ENCODE measurements at places on chromosomes 2 and 18.
A peak's percentile ranks its signal among the peaks of the same experiment; 100 is the strongest.

- peaks cover 13% of the 10 kb centered on the region for H3K36me3 ChIP-seq
- H3K27ac ChIP-seq: no peak overlapping the region
These were observed 78.7 kb upstream of the YPEL5 start for GRCh38 chr2:30068067-30068466.

GRCh38 chr2:148218326-148219075 lies 197.6 kb downstream of the MBD5 start:
- peaks cover 24% of the 10 kb centered on the region for H3K36me3 ChIP-seq
- H3K27ac ChIP-seq: no peak overlapping the region
- no peaks in the 10 kb centered on the region for H3K27me3 ChIP-seq
- no peaks in the 10 kb centered on the region for H3K4me1 ChIP-seq
- no peak overlapping the region for H3K4me3 ChIP-seq
- DNase-seq: no peak

DNA sequence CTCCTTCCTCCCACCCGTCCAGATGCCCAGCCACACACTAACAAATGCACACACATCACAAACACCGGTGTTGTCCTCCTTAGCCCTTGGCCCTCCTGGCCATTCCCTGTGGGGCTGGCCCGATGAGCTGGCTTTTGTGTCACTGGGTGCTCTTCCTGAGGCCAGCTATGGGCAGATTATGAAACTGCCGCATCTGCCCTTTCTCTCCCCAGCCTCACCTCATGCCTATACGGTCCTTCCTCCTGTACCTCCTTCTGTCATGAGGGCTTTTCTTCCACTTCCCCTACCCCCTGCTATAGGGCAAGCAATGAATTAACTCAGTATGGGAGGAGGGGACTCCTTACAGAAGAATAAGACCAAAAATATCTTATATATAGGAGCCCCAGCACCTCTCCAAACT lies 10.3 kb upstream of the INO80C start:
- no peaks in the 10 kb centered on the region for H3K36me3 ChIP-seq
- H3K4me3 ChIP-seq: no peak overlapping the region
- H3K4me1 ChIP-seq: no peaks in the 10 kb centered on the region
- H3K27ac ChIP-seq: no peak overlapping the region
- no peaks in the 10 kb centered on the region for H3K27me3 ChIP-seq

- no peak for DNase-seq
- H3K4me1 ChIP-seq: peaks cover 15% of the 10 kb centered on the region
- H3K27me3 ChIP-seq: no peaks in the 10 kb centered on the region
- H3K4me3 ChIP-seq: no peak overlapping the region
- H3K36me3 ChIP-seq: no peaks in the 10 kb centered on the region
These were observed 6.5 kb downstream of the WIPF1 start for GRCh38 chr2:174590928-174591648.

GRCh38 chr2:20647738-20648137 lies 3.2 kb downstream of the HS1BP3 start:
- peaks cover 6% of the 10 kb centered on the region for H3K36me3 ChIP-seq
- H3K27ac ChIP-seq: no peak overlapping the region
- no peak overlapping the region for H3K4me3 ChIP-seq

- H3K27me3 ChIP-seq: no peaks in the 10 kb centered on the region
- no peak overlapping the region for H3K4me3 ChIP-seq
- H3K36me3 ChIP-seq: no peaks in the 10 kb centered on the region
- no peaks in the 10 kb centered on the region for H3K4me1 ChIP-seq
- H3K27ac ChIP-seq: no peak overlapping the region
- DNase-seq: no peak
These were observed 15.7 kb upstream of the TTC21B start for GRCh38 chr2:165969227-165969626.

- peaks cover 18% of the 10 kb centered on the region for H3K27me3 ChIP-seq
- peaks cover 27% of the 10 kb centered on the region for H3K36me3 ChIP-seq
- no peak overlapping the region for H3K4me3 ChIP-seq
- H3K27ac ChIP-seq: no peak overlapping the region
- peaks cover 19% of the 10 kb centered on the region for H3K4me1 ChIP-seq
- no peak for DNase-seq
These were observed 9.7 kb downstream of the SNED1 start for GRCh38 chr2:241007880-241008710.

DNA sequence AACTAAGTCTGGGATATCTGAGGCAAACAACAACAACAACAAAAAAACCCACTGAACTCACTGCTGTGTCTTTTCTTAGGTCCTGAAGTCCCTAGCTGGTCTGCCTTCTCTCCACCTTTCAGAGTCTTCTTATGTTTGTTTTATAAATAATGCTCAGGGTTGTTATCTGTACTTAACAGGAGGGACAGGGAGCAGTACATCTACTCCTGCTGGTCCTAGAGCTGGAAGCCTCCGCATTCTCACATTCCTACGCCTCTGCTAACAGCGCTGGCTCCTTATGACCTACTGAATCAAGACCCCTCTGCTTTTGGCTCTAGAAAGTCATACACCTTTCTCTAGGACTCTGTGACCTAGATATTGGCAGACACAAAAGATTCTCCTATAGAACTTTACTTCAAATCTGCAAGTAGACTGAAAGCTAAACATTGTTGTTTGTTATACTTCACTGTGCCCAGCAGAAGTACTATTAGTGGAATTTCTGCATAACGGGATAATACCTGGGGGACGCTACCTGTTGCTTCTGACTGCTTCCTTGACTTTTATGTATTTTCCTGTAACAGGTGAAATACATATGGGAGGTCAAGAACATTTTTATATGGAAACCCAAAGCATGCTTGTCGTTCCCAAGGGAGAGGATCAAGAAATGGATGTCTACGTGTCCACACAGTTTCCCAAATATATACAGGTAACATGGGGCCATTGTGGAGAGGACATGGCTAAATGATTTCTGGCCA lies 48.6 kb downstream of the AOX1 start:
- H3K27me3 ChIP-seq: no peaks in the 10 kb centered on the region
- no peak overlapping the region for H3K27ac ChIP-seq
- no peak overlapping the region for H3K4me3 ChIP-seq
- H3K4me1 ChIP-seq: no peaks in the 10 kb centered on the region
- DNase-seq: no peak

GRCh38 chr2:19936203-19936602 lies 34.4 kb upstream of the TTC32 start:
- no peak for DNase-seq
- no peak overlapping the region for H3K4me3 ChIP-seq
- no peaks in the 10 kb centered on the region for H3K27me3 ChIP-seq
- H3K27ac ChIP-seq: no peak overlapping the region
- no peaks in the 10 kb centered on the region for H3K4me1 ChIP-seq
- peaks cover 23% of the 10 kb centered on the region for H3K36me3 ChIP-seq

GRCh38 chr2:229273723-229274338 lies 2.7 kb upstream of the PID1 start:
- peak; percentile 59 for DNase-seq
- no peak overlapping the region for H3K27ac ChIP-seq
- peak overlapping the region; percentile 43 for H3K4me3 ChIP-seq
- peaks cover 38% of the 10 kb centered on the region for H3K27me3 ChIP-seq

DNA sequence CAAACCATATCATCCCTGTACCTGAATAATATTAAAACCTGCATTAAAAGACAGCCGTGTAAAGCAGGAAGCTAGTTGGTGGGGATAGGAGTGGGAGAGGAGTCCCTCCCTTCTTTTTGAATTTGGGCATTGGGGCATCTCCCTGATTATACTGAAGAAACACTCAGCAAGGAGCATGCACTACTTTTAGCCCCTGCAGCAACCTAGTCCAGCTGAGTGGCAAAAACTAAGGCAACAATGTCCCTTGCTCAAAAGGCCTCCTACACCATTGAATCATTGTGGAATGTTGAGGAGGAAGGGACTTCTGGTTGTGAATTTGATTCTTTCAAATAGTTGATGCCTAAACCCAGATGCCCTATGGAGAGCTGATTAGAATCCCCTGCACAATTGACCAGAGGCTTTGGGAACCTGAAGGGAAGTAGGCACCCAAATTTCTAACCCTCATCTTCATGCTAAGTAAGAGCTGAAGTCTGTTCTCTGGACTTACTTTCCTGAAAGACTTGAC lies 111.7 kb downstream of the DDX1 start:
- no peaks in the 10 kb centered on the region for H3K27me3 ChIP-seq
- H3K4me1 ChIP-seq: peaks cover 1% of the 10 kb centered on the region
- no peak overlapping the region for H3K4me3 ChIP-seq
- no peaks in the 10 kb centered on the region for H3K36me3 ChIP-seq
- H3K27ac ChIP-seq: no peak overlapping the region

- H3K27me3 ChIP-seq: no peaks in the 10 kb centered on the region
- no peaks in the 10 kb centered on the region for H3K36me3 ChIP-seq
- H3K27ac ChIP-seq: no peak overlapping the region
- peaks cover 8% of the 10 kb centered on the region for H3K4me1 ChIP-seq
- H3K4me3 ChIP-seq: no peak overlapping the region
These were observed 171.0 kb downstream of the DNER start for GRCh38 chr2:229543176-229543873.

DNA sequence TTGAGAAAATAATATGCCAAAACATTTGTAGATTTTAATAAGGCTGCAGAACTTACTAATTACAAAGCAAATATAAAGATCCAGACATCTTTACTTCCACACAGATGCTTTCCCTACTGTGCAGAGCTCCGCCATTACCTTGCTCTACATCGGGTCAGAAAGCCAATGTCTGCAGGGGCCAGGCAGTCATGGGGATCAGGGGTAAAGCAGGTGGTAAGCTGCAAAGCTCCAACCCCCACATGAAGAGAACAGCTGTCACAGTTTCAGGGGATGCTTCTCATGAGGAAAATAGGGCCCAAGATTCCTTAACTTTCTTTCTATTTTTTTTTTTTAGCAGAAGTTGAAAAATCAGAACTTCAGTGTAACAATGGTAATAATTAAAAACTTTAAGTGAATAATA lies 102.7 kb downstream of the DCC start:
- no peaks in the 10 kb centered on the region for H3K27me3 ChIP-seq
- H3K27ac ChIP-seq: no peak overlapping the region
- H3K4me1 ChIP-seq: peaks cover 15% of the 10 kb centered on the region
- H3K36me3 ChIP-seq: no peaks in the 10 kb centered on the region

DNA sequence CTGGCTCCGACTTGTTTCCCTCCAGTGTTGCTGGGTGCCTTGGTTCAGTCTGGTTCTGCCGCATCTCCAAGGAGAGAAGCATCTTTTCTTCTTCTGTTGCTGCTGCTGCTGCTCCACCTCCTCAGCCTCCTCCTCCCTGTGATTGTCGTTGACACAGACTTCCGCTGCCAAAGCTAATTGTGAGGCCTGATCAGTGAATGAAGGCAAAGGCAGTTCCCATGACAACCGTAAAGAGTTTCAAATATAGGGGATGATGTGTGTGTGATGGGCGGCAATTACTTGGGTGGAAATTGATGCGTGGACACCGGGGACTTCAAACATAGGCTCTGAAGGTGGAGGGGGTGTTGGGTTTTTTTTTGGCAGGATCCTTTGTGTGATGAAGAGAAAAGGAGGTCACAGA lies 13.7 kb downstream of the TET3 start:
- no peak for DNase-seq
- H3K4me3 ChIP-seq: no peak overlapping the region
- H3K4me1 ChIP-seq: peaks cover 47% of the 10 kb centered on the region
- no peaks in the 10 kb centered on the region for H3K27me3 ChIP-seq

GRCh38 chr18:75784390-75784789 lies 356.9 kb upstream of the SMIM21 start:
- H3K36me3 ChIP-seq: no peaks in the 10 kb centered on the region
- no peaks in the 10 kb centered on the region for H3K27me3 ChIP-seq
- DNase-seq: no peak
- peaks cover 8% of the 10 kb centered on the region for H3K4me1 ChIP-seq

GRCh38 chr2:134144651-134145050 lies 109.2 kb upstream of the MGAT5 start:
- DNase-seq: no peak
- no peaks in the 10 kb centered on the region for H3K36me3 ChIP-seq

- peak overlapping the region; percentile 87 for H3K4me3 ChIP-seq
- DNase-seq: peak; percentile 54
- H3K4me1 ChIP-seq: peaks cover 46% of the 10 kb centered on the region
- H3K36me3 ChIP-seq: no peaks in the 10 kb centered on the region
These were observed 8.4 kb upstream of the SP9 start for GRCh38 chr2:174326161-174327020.

DNA sequence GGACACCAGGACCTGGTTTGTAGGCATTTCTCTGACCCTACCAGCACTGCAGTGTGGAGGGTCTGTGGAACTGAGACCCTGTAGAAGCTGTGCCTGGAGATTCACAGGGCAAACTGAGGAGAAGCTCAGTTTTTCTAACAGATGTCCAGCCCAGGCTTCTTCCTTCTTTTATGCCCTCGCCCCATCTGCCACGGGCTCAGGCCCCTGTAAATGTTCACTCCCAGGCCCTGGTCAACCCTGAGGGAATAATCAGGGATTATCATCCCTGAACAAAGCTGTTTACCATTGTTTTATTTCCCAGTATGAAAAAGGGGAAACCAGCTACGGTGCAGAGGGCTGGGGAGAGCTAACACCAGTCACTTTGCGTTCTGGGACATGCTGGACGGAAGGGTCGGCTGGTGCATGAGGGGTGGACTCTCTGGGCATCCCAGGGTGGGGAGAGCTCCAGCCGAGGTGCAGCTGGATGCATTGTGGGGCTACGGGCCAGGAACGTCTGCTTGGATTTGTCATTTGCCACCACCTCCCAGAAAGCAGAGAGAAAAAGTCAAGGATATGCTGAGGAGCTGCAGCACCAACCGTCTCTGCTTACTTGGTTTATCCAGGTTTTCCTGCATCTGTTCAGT lies 183.8 kb downstream of the TFCP2L1 start:
- peaks cover 8% of the 10 kb centered on the region for H3K27me3 ChIP-seq
- no peak for DNase-seq
- H3K27ac ChIP-seq: no peak overlapping the region
- H3K36me3 ChIP-seq: no peaks in the 10 kb centered on the region
- H3K4me3 ChIP-seq: no peak overlapping the region
- H3K4me1 ChIP-seq: peaks cover 6% of the 10 kb centered on the region

- peaks cover 42% of the 10 kb centered on the region for H3K36me3 ChIP-seq
- no peak overlapping the region for H3K27ac ChIP-seq
- no peak for DNase-seq
- H3K27me3 ChIP-seq: peaks cover 35% of the 10 kb centered on the region
- H3K4me3 ChIP-seq: no peak overlapping the region
These were observed 694.2 kb upstream of the GYPC start for GRCh38 chr2:125961739-125962138.

- no peaks in the 10 kb centered on the region for H3K36me3 ChIP-seq
- H3K4me3 ChIP-seq: no peak overlapping the region
- no peak for DNase-seq
- H3K4me1 ChIP-seq: peaks cover 20% of the 10 kb centered on the region
These were observed 40.9 kb downstream of the SCTR start for GRCh38 chr2:119483395-119483753.

GRCh38 chr2:133516405-133517026 lies 51.7 kb downstream of the NCKAP5 start:
- no peak for DNase-seq
- no peaks in the 10 kb centered on the region for H3K36me3 ChIP-seq
- no peak overlapping the region for H3K27ac ChIP-seq
